Mesenteric fat pad (tissue), 1 donor: ENCODE measurements at places on chromosomes 1 and 21. TPM values are rescaled to one million over a fixed set of nuclear protein-coding genes. Genes with fewer than 3 reads are reported as not detected.

Gene SLC2A5
- 12.9 TPM for total RNA-seq

Gene CDA
- total RNA-seq = 6.4 TPM

Gene SELENOF
- 194 TPM for total RNA-seq

Gene USH2A
- not detected for total RNA-seq

Gene SH3GLB1
- 228 TPM for total RNA-seq

Gene NUDT4B
- 0.74 TPM for total RNA-seq

Gene TAL1
- total RNA-seq = 11.0 TPM

Gene CD2
- 2.3 TPM for total RNA-seq

- DNase-seq = no peak
Observed at GRCh38 chr1:227489572-227489971, 73.8 kb upstream of the ZNF678 start.

DNA sequence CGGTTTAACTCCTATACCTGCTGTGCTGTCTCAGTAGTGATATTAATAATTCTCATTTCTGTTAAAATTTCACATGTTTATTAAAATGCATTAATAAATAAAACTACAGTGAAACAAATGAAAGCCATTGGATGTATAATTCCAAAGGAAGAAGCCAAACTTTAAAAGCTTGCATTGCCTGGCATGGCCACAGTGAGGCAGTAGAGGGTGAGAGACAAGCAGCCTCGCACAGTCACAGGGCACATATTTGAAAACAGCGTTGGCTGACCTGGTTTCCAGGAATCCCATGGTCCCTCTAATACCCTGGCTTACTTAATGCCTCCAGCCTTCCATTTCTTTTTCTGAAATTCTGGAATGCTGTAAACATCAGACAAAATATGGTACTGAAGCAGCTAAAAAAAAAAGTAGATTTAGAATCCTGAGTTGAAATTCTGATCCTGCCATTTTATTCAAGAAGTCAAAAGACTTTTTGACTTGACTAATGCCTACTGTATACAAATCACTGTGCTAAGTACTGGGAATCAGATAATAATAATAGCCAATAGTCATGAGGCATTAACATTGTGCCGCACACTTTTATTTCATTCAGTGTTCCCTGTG, 6.7 kb upstream of the RNASEL start:
- DNase-seq = no peak

DNA sequence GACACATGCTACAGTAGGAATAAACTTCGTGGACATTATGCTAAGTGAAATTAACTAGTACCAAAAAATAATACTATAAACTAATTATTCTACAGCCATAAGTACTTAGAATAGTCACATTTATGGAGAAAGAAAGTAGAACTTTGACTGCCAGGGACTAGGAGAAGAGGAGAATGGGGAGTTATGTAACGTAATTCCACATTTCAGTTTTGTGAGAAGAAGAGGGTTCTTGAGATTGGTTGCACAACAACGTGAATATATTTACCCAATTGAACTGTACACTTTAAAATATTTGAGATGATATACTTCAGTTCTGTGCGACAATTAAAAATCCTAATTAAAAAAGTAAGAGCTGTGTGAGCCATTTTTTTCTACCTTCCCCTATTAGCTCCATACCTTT, 1412.9 kb downstream of the PLA2G4A start:
- no peak for DNase-seq

DNA sequence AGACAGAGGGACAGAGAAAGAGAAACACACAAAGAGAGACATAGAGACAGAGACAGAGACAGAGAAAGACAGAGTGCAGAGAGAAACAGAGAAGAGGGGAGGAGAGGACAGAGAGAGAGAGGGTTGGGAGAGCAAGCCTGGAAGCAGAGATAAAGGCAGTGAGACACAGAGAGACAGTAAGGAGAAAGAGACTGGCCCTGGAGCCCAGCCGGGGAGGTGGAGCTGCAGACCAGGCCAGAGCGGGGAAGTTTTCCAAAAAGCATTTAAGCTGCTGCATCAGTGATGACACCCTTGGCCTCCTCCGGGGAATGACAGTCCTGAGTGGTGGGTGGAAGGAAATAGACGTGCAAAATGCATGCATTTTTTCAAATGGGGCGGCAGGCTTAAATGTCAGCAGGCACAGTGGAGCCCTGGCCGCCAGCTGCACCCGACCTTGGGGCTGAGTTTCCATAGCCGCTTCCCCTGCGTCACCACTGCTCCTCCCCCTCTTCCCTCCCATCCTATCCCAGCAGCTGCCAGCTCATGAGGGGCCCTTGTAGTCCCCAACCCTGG, 95.4 kb upstream of the KLHDC7A start:
- DNase-seq = no peak

DNA sequence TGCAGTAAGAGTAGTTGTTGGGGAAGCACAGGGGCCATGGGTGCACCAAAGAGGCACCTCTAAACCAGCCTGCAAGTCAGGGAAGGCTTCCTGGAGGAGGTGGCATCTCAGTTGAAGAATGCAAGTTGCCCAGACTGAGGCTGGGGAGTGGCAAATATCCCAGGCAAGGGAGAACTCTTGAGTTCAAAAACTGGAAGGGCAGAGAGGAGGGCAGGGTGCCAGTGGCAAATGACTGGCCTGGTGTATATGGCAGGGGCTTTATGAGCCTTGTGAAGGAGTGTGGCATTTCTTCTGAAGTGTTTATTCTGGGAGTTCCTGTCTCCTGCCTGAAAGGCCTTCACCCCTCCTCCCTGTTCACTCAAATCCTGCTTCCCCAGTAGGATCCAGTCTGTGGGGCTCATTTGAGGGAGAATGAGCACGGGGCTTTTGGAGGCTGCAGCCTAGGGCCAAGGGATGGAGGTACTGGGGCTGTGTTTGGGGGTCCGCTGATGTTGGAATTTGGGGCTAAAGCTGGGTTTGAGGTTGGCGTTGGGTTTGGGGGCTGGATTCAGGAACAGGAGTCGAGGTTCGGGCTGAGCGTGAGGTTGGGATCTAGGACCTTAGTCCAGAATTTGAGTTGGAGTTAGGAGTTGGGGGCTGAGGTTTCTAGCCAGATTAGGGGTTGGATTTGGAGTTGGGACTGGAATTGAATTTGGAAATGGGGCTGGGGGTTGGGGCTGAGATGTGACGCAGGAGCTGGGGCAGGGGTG, at the start of gene TMEM125:
Gene TMEM125, plus strand, starts transcription at position 357 of the 749 bp plus-strand sequence. CDS start 2,740 bp downstream, outside the sequence.
- peak; percentile 55 for DNase-seq

DNA sequence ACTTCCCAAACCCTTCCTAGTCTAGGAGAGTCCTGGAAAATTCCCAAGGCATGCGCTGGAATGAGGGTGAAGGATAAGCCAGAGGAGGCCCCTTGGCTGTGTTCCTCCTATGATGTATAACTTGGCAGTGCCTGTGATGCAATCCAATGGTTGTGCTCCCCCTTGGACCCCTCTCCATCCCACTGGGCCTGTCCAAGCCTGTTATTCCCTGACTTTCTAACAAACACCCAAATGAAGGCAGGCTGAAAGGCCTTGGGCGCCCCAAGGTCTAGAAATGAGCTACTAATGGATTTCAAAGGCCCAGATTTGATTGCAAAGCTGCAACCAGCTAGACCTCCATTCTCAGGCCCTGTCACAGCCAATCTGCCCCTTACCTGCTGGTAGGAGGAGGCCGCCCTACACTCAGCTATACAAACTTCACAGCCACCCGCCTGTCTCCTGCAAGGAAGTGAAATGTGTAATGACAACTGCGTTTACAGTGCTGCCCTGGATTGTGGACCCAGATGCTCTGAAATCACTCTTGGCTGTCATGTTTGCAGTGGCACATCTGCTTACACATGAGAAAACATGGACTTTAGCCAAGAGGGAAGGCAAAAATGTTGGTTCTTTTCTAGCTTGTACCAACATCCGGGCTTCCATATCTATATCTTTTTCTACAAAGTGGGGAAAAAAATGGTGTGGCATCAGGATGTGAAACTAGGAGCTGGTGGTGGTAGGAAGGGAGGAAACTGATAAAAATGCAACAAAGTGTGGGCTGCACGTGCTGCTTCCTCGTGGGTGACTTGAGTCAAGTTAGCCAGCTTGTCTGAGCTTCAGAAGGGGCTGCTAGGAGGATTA, 130.4 kb downstream of the TRABD2B start:
- DNase-seq = peak; percentile 41

DNA sequence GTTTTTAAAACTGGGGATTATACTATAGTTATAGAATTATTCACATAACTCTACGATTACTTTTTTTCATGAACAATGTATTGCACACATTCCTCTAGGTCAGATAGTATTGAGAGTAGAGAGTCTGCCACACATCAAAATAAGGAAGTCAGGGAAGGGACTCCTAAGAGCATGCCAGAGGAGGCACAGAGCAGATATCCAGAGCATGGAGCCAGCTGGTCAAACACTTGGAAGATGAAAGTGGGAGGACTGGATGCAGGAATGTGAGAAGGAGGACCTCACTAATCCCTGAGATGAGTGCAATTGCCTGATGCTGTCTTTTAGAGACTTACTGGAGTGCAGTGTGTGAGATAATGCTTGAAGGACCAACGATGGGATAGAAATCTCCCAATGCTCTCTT, 9.6 kb upstream of the RFX5 start:
- no peak for DNase-seq

- DNase-seq = no peak
Observed at GRCh38 chr1:172342584-172343239, 77.8 kb upstream of the C1orf105 start.

GRCh38 chr1:84800090-84801073, 92.6 kb downstream of the LPAR3 start:
- no peak for DNase-seq

- no peak for DNase-seq
Observed at GRCh38 chr1:219430419-219430818, 182.5 kb downstream of the ZC3H11B start.

DNA sequence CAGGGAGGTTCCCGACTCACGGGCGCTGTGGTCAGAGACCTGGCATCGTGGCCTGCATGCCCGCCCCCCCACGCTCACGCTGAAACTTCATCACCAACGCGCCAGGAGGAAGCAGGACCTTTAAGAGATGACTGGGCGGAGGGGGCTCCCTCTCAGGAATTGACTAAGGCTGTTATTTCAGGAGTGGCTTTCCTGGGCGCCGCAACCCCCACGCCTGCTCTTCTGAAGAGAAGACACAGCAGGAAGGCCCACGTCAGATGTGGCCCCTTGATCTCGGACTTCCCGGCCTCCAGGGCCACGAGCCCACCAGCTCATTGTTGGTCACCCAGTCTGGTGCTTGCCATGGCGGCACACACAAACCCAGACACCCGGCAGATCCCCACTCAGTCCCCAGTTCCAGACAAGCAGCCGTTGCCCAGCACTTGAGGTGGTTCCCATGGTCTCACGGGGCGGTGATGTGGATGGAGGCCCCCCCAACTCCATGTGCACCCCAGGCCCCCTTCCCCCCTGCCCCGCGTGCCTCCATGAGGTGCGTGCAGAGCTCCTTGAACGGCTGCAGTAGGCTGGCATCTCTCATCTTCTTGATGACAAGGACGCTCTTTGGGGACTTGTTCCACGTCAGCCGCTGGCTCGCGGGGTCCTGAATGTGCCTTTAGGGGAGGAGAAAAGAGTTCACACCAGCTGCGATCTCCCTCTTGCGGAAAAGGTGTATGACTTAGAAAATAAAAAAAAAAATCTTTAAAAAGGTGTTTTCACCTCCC, 21.4 kb downstream of the NADK start:
- peak; percentile 79 for DNase-seq

DNA sequence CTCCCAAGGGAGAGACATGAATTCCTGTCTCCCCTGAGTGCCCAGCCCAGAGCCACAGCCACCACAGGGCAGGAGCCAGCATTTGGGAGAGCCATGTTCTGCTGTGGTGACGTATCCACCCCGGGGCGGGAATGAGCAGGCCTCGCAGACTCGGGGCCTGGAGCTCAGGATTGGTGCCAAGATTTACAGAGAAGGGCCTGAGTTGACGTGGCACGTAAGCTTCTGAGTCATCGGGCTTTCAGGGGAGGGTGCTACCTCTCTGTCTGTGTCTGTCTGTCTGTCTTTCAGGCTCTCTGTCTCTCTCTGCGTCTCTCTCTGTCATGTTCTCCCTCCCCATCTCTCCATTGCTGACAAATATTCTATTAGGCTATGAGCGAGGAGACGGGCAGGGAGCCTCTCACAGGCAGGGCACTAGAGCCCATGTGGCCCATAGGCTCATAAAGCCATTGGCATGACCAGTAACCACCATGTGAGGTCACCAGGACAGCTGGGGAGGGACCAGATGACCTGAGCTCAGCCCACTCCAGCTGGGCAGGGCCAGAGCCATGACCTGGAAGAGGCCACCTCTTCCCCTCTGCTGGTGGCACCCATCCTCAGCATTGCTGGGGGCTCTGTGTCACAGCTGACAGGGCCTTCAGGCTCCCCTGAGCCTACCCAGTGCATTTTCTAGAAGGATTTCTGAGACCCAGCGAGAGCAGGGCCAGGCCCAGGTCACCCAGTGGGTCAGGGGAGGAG, 300.0 kb upstream of the VAMP3 start:
- no peak for DNase-seq

GRCh38 chr1:172902861-172903381, 147.8 kb downstream of the TNFSF18 start:
- no peak for DNase-seq

DNA sequence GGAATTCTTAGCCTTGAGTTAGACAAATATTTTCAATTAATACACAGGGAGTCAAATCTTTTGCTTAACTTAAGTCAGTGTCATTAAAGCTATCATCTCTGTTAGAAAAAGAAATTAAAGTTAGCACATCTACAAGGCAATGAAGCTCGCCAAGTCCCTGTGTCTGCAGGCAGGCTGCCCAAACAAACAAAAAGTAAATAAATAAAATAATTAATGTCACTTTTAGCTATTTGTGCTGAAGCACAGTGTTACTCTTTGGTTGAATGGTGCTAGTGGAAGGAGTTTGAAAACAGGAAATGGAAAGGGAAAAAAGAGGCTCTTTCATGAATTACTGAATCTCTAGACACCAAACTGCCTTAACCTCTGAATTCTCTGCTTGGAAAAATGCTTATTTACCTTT, 37.1 kb upstream of the COL11A1 start:
- no peak for DNase-seq

- no peak for DNase-seq
Observed at GRCh38 chr1:84073266-84073665, 70.8 kb upstream of the PRKACB start.

DNA sequence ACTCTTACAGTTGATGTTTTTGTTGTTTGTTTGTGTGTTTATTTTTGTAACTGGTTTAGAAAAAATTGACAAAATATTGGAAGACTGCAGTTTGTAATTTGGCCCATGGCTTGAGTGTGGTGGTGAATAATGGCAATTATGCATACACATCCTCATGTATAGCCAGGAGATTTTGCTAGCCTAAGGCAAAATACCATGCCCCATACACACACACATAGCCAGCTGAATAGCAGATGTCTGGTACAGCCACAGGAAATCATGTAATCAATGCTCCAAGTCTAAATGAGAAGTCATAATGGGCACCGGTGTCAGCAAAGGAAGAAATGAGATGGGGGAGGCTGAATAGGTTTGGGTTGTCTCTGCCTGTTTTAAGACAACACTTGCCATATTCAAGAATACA, 135.2 kb upstream of the COA6 start:
- DNase-seq = no peak

GRCh38 chr1:61638296-61638695, 86.6 kb downstream of the TM2D1 start:
- DNase-seq = no peak

- no peak for DNase-seq
Observed at GRCh38 chr1:233209481-233209880, 86.0 kb downstream of the PCNX2 start.
